ENCODE measurements at places on chromosomes 5 and 9.

- no peak for DNase-seq
Measured at GRCh38 chr5:37812365-37812764, 27.5 kb downstream of the GDNF start.

GRCh38 chr9:105206821-105207699, 37.4 kb upstream of the SLC44A1 start:
- no peak for DNase-seq

DNA sequence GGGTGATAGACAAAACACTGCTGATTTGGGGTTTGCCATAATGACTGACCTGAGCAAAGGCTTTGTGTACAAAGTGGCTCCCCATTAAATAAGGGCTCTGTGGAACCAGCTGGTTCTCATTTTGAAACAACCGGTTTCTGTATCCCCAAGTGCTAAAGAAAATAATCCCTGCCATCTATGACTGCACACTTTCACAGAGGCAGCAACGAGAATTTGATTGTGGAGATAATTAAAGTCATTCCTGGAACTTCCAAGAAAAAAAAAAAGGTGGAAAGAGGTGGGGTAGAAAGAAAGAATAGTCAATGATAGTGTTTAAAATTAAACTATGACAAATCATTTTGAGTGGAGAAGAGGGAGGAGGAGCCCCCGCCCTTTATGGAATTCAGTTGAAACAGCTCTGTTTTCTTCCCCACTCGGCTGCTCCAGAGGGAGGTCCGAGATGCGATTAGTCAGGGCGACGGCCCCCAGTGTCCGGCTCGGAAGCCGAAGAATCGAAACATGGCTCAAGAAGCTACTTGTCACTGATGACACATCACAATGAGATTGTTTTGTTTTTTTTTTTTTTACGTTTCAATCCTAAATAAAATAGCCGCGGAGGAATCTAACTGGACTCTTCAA, 38.4 kb downstream of the EBF1 start:
- no peak for DNase-seq

DNA sequence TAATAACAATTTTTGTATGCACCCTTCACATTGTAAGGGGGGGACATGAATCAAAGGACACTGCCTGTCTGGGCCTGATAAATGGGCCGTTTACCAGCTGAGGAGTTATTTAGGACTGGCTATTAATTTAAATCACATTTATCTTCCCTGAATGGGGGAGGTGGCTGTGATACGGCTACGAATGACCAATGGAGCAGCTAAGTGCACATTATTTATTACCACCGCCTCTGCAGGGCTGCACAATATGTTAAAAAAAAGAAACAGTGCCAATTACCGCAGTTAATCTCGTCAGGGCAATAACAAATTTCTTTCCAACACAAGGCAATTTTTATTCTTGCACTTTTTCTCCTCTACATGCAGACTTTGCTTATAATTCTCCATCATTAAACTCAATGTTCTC, 318.4 kb downstream of the IRX2 start:
- DNase-seq, result no peak

DNA sequence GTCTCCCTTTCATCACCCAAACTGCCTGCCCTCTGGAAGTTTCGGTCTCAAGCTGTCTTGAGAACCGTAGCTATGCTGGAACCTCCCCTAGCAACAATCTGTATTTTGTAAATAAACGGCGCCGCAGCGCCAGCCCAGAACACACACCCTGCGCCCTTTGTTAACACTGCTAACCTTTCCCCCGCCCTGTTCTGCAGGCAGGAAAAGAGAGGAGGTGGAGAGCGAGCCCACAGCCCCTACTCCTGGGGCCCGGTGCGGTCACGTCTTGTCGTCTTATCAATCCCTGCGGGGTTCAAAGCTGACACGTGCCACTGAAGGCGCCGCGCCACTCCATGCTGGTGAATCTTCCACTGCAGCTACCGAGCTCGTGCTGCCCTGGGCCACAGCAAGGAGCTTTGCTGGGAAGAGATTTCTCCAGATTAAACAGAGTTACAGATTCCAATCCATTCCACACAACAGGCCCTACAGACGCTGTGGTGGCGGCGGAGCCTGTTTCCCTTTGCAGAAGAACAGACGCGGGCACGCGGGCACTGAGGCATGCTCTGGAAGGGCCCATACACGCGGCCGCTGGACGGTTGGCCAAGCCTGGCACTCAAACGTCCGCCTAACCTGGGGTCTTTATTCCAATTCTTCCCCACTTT, 25.3 kb downstream of the ZDHHC11B start:
- DNase-seq, result no peak

- no peak for DNase-seq
Measured at GRCh38 chr9:32839013-32839885, 55.9 kb downstream of the TMEM215 start.

DNA sequence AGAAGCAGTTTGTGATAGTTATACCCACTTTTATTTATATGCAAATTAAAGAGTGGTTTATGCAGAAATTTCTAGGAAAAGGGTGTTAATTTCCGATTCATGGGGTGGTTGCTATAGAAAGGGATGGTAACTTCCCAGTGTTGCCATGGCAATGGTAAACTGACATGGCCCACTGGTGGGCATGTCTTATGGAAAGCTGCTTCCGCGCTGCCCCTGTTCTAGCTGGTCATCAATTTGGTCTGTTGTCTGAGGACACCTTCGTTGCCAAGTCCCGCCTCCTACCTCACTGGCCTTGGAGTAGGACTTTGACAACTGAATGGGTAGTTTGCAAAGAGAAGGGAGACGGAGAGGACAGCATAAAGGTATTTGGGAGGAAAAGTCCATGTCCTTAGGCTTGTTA, 74.0 kb upstream of the SMIM23 start:
- DNase-seq, result no peak

GRCh38 chr9:99105152-99106043, 485 bp downstream of the TGFBR1 start:
- DNase-seq, result no peak

GRCh38 chr9:68454579-68455334, 85.9 kb downstream of the TMEM252 start:
- no peak for DNase-seq

DNA sequence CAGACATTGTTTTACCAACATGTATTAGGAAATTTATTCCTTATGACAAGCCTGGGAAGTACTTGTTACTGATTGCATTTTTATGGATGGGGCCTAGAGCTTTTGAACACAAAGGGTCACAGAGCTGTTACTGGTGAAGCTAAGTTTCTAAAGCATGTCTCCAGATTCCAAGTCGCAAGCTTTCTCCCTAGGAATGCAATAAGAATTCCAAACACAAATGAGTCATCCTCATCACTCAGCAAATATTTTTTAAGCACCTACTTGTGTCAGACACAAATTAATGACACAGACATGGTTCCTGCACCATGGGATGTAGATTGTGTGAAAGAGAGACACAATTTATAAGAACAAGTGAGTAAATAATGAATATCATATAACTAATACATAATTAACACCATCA, 11.0 kb upstream of the SH3RF2 start:
- no peak for DNase-seq

DNA sequence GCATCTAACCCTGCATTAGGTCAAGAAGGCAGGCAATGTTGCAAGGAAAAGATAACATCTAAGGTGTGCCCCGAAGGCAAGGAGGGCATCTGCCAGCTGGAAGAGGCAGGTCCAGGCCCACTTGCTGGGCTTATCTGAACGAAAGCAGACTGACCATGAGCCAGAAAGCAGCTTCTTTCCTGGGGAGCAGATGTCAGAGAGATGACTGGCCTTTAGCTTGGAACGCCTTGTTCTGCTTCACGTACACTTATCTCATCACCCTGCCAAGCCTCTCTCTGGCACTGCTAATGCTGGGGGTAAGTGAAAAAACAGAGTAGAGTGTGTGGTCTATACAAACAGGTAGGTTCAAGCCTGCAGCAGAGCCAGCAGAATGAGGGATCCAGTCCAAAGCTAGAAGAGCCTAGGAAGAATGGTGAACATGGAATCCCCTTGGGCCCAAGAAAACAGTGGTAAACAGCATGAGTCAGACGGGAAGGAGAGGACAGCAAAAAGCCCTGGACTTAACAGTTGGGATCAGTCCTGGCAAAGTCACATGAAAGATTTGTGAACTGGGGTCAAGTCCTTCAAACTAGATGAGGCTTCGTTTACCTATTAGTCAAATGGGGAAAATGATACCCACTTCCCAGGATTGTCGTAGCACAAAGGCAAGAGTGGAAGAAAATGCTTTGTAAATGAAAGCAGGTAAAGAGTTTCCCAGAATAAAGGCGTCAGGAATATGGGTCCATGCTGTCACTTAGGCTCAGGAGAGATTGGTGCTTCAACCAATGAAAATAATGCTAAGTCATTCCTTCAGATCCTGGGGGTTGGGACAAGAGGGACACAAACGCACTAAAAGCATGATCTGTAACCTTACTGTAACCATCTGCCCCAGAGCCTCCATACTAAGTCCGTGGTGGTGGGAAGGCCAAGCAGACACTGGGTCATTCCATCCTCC, 200.9 kb downstream of the SLIT3 start:
- no peak for DNase-seq

DNA sequence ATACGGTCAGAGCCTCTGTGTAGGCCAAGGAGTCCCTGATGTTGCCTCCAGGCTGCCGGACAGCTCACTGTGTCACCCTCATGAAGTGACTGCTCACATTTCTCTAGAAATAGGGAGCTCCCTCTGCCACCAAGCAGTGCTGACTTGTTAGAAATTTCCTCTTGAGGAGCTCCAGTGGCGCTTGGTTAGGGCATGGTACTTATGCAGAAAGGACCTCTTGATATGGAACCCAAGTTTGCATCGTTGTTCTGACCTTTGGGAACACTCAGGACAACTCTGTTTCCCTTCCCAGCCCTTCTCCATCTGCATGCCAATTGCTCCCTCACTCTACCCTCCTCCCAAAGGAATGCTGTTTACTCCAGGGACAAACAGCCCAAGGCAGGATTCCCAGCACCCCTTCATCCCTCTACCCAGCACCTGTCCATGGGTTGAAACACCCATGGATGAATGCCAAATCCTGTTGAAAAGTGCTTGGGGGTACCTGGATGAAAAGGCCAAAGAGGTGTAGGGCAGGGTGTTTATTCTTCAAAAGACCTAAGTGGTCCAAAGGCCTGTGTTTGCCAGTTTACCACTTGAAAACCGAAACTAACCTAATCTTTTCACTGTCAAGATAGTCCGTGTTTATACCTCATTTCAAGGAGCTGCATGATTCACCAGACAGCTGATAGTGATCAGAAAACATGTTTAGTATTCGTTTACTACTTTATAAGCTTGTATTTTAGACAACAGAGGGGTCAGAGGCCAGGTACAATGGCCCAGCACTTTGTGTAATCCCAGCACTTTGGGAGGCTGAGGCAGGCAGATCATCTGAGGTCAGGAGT, 51.1 kb downstream of the KLF4 start:
- no peak for DNase-seq

DNA sequence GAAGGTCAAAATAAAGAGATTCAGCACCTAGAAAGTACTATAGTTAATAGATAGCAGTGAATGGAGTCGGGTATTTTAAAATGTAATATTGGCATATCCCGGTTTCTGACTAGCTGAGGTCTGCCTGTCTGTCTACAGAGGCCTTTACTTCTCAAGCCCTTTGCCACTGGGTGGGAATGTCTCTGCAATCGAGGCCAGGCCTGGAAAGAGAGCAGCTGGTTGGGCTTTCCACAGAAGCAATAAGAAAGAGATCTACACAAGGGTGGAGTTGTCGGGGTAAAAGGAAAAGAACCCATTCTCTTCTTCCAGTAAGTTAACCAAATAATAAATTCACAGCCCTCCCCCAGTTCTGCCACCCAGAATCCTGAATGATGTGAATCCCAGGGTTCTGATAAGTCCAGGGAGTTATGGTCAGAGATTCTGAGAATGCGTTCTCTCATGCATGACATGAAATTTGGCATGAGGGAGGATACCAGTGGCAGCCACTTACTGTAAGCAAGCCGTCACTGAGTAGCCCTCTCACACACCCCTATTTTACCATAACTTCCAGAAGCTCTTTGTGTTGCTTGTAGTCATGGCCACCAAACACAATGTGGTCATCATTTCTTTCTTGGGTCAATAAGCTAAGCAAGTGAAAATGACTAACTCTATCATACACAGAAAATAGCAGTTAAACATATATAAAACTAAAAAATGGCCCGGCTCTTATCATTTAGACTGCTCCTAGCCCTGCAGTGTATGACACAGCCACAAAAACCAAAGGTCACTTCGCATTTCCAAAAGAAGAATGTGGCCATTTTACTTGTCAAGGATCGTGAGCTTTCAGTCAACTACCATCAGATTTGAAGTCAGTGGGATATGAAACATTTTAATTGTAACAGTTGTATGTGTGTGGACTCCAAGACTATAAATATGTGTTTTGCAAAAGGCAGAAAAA, 185.0 kb downstream of the GLIS3 start:
- DNase-seq, result no peak

DNA sequence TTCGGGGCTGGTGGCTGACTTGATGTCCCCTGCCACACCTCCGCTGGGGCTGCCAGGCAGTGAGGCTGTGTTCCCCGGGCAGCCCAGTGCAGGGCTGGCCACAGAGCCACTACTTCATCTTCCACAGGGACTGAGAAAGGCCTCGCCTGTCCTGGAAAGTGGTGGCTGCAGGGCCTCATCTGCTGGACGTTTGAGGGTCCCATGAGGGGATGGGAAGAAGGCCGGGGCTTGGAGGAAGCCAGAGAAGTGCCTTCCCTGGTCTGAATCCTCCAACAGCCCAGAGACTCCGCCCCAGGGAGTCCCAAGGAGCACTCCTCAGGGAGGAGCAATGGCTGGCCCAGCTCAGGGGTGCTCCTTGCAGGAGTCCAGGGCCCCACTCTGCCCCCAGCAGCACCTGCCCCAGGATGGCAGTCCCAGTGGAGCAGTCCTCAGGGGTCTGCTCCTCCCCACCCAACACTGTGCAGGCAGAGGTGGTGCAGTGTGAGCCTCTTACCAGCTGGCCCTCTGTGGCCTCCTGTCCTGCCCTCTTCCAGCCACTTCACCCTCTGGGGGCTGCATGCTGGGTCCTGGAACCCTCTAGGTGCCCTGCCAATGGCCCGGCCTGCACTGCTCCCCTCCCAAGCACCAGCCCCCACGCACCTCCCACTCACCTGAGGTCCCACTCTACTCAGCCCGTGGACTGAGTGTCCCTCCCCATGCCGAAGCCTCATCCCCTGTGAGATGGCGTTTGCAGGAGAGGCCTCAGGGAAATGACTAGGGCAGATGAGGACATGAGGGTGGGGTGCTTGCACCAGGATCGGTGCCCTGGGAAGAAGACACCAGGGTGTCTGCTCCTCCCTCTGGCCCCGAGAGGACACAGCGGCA, 47.3 kb upstream of the COL5A1 start:
- DNase-seq, result no peak

- DNase-seq, result no peak
Measured at GRCh38 chr5:59485629-59486439, 407.7 kb downstream of the PDE4D start.

GRCh38 chr5:6723122-6723815, 10.0 kb downstream of the TENT4A start:
- no peak for DNase-seq

DNA sequence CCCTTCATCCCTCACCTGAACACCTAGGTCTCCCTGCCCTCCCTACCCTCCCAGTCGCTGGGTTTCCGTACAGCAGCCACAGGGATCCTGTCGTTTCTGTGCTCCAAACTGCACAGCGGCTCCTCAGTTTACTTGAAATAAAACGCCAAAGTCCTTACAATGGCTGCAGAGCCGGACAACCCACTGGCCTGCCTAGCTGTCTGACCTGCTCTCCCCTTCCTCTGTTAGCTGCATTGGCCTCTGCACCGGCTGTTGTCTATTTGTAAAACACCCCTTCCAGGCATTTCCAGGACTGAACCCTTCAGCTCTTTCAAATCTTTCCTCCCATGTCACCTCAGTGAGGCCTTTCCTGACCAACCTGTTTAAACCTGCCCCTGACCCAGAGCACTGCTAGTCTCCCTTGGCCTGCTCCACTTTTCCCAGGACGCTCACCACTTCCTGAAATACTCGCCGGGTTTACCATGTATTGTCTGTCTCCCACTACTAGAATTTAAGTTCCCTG, 9.1 kb upstream of the MGAT1 start:
- DNase-seq, result no peak

GRCh38 chr5:121221483-121221882, 630.2 kb upstream of the FTMT start:
- no peak for DNase-seq

Data from NCI-H526 treated with DMSO at 0.1 percent for 48 hours (cell line).